Stimulated activated CD8-positive, alpha-beta memory T cell treated with anti-CD3 and anti-CD28 coated beads, Interleukin-15, amount 100 ng/mL, for 24 hours (primary cell): ENCODE measurements at places on chromosomes 2 and 18.

DNA sequence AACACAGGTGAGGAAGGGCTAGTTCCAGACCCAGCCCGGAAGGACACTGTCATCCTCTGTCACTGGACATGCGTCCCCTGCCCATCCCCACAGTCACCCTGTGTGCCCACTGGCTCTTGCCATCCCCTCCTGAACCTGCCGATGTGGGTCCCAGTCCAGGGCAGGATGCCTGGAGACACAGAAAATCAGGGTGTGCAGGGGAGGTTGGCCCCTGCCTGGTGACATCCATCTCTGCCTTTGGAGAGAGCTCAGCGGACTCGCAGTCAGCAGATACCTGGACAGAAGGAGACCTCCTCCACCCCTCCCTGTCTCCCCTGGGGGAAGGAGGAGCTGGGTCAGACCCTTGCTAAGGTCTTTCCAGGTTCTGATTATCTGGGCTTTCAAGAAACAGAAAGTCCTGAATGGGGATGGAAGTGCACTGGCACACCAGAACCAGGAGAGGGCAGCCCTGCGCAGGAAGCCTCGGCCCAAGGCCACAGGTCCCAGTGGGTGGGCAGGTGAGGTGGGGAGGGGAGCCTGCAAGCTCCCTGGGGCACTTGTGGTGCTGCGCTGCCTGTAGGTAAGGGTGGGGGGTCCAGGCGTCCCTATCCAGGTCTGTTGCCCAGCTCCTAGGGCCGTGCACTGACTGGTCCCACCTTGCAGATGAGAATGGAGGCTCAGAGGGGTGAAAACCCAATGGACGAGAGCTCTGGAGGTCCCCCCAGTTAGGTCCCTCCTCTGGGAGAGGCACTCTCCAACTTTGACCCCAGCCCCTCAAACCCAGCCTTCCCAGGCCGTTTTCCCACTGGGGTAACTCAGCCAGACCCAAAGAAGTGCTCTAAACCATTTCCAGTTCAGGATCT lies 9.7 kb upstream of the OTOS start:
- DNase-seq = no peak

- no peak for DNase-seq
Measured at GRCh38 chr2:239095460-239096081, 247.7 kb downstream of the TWIST2 start.

- no peak for DNase-seq
Measured at GRCh38 chr18:48913201-48913600, 37.6 kb downstream of the SMAD7 start.

DNA sequence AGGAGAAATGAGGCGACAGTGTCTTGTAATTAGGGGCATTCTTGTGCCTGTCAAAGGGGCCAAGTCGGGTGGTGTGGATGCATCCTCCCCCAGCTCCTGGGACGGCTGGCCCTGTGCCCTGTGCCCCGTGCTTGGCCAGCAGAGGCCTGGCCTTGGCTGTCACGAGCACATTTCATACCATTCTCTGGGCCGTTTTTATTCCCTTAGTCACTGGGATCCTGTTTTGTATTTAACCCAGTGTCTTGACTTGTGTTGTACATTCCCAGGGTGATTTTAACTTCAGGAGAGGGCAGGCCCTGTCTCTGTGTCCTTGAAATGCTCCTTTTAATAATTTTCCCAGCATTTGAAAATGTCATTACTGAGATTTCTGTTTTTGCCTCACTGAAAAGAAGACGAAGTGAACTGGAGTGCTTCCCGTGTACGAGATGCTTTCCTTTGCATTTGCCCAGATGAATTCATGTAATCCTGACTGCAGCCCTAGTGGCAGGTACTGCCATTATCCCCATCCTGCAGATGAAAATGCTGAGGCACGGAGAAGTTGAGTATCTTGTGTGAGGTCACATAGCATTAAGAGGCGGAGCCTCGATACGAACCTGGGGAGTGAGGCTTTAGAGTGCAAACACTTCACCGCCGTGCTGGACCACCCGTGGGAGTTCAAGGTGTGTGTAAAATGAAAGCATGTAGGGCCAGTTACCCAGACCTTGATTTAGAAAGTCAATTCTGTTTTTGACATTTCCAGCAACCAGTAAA lies 57.0 kb downstream of the SH3RF3 start:
- no peak for DNase-seq

GRCh38 chr18:24019641-24020331 lies 5.2 kb downstream of the TTC39C start:
- no peak for DNase-seq

GRCh38 chr2:2942906-2943305 lies 434.7 kb downstream of the EIPR1 start:
- no peak for DNase-seq

DNA sequence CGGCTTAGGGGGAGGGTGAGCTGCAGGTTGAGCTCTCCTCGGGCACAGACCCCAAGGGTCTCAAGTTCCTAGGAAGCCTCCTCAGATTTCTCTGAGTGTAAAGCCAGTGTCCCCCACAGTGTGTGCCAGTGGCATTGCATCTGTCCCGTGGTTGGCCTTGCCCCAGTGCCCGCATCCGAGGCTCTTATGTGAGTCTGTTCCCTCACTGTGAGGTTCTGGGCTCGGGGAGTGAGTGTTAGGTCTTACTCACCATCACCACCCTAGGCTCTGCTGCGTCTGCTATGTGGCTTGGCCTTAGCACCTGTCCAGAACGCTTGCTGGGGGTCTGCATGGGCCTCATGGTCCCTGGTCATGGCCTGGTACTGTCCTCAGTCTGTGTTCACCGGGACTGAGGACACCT lies 88.7 kb upstream of the PXDN start:
- no peak for DNase-seq

- no peak for DNase-seq
Measured at GRCh38 chr2:121735518-121736074, 1.1 kb downstream of the NIFK start.

DNA sequence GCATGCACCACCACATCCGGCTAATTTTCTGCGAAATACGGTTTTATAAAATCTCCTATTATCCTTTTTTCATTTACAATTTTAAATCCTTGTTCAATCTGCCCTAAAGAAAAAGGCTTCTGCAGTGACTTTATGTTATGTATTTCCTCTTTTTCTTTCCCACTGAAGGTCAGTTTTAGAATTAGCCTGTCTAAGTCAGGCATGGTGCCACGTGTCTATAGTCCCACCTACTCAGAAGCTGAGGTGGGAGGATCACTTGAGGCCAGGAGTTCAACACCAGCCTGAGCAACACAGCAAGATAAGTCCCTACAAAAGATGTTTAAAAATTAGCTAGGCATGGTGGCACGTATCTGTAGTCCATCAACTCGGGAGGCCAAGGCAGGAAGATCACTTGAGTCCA lies 39.8 kb upstream of the TNFRSF11A start:
- DNase-seq = no peak

GRCh38 chr18:9434122-9434701 lies 41.1 kb upstream of the RALBP1 start:
- no peak for DNase-seq

GRCh38 chr18:9557250-9557943 lies 57.0 kb downstream of the PPP4R1 start:
- no peak for DNase-seq

GRCh38 chr2:120174963-120175581 lies 48.1 kb downstream of the TMEM185B start:
- no peak for DNase-seq

GRCh38 chr18:10846657-10847407 lies 302.5 kb downstream of the PIEZO2 start:
- no peak for DNase-seq

GRCh38 chr2:26492749-26493515 lies 15.0 kb upstream of the OTOF start:
- DNase-seq = no peak

- DNase-seq = no peak
Measured at GRCh38 chr2:101879466-101879865, 112.3 kb upstream of the IL1R2 start.

- no peak for DNase-seq
Measured at GRCh38 chr2:45992021-45992740, 305.0 kb upstream of the EPAS1 start.

- DNase-seq = no peak
Measured at GRCh38 chr18:389658-390357, 110.7 kb downstream of the COLEC12 start.

DNA sequence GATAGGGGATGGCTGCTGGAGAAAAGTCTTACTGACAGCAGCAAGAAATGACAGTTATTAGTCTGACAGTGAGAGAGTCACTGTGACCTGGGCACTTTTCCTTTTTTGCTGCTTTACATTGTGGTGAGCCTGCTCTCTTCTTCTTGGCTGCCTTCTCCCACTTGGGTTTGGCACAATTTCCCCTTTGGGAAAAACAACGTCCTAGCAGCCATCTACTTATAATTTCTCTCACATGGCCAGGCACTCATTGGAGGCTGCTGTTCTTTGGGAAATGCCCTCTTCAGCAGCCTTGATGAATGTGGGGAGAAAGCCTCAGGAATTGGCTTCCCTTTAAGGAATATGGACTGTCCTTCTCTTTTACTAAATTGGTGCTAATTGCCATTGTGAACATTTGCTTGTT lies 60.4 kb upstream of the SLC1A4 start:
- DNase-seq = no peak

GRCh38 chr2:128414351-128414750 lies 95.7 kb upstream of the HS6ST1 start:
- DNase-seq = no peak

DNA sequence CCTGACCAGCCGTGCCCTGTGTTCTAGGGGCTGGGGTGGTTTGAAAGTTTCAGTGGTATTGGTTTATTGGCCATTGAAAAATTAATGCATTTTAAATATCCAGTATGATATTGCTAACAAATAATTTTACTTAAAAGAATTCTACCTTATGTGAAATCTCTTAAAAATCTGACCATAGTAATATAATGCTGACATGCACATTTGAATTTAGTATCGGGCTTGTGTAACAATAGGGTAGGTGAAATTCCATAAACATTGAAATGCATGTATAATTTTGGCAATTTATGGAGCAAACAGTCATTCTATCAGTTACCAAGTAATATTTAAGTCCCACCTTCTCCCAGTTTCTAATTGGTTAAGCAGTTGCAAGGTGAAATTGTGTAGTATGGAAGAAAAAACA lies 170.5 kb downstream of the DCDC2C start:
- DNase-seq = no peak

- DNase-seq = no peak
Measured at GRCh38 chr2:241461693-241462677, 46.4 kb downstream of the STK25 start.

GRCh38 chr18:2939317-2939716 lies 73.6 kb downstream of the LPIN2 start:
- no peak for DNase-seq

- no peak for DNase-seq
Measured at GRCh38 chr2:144211826-144212225, 308.1 kb downstream of the ZEB2 start.

GRCh38 chr18:1653873-1654272 lies 749.2 kb downstream of the ADCYAP1 start:
- no peak for DNase-seq

- no peak for DNase-seq
Measured at GRCh38 chr2:185638771-185639170, 99.8 kb upstream of the FSIP2 start.

GRCh38 chr2:68100189-68100588 lies 37.4 kb upstream of the C1D start:
- DNase-seq = no peak

DNA sequence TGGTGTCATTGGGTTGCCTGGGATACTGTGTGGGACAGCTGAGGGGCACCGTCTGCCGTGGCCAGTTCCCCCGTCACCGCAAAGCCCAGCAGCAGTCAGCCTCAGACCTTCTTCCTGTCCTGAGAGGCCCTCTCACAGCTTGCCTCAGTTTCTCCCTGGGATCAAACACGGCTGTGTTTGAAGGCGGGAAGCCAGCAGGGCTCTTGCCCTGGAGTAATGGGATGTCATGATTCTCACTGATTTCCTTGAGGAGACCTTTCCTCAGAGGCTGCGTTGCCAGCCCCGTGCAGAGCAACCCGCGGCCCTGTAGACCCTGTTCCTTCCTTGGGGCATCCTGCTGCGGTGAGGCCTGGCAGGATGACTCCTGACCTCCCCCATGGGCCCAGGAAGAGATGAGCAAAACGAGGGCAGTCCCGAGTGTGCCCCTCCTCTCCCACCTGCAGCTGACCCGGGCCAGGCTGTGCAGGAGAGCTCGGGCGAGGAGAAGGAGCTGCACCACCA lies 13.9 kb upstream of the NFATC1 start:
- no peak for DNase-seq

DNA sequence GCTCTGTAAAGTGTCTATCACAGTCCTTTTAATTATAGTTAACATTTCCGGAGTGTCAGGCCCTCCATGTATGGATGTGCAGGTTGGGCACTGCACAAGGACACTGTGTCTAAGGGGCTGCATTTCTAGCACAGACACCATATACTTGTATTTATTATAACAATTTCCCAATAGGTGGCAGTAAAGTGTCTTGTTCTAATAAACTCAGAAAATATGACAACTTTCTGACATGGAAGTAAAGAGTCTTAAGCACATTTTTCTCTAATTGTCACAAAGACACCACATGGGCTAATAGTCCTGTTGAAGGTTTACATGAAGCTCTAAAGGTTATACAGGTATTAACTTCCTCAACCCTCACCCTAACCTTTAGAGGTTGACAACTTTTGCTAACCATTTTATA lies 156.6 kb downstream of the DYSF start:
- no peak for DNase-seq

DNA sequence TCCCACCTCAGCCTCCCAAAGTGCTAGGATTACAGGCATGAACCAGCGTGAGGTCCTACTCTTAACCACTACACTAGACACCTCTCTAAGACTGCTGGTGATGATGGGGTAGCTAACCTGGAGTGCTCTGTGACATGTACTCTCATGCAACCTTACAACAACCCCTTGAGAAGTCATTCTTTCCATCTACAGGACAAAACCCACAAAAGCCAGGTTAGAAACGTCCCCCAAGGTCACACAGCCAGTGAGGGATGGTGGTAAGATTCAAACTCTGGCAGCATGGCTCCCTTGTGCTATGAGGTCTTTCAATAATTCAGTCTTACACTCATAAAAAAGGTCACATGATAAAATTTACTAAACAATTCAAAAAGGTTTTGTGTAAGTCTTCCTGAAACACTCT lies 94.8 kb upstream of the SERTAD2 start:
- no peak for DNase-seq

DNA sequence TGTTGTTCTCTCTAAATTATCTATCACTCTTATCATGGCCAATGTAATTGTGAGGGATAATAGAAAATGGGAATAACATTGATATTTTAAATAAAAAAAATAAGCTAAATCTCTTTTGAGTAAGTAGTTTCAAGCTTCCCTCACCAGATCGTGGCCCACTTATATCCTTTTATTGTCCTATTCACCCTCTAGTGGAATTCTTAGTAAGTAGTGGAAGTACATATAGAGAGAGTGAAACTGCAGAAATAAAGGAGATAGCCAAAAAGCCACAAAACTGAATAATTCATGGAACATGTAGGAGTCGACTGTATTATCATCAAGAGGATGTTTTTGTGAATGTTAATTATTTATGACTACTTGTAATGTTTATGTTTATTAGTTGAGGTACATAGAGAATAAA lies 66.1 kb upstream of the DTNA start:
- no peak for DNase-seq

GRCh38 chr2:240731178-240731545 lies 39.5 kb downstream of the AQP12A start:
- DNase-seq = no peak
